ENCODE measurements at places on chromosomes 3 and 15.

DNA sequence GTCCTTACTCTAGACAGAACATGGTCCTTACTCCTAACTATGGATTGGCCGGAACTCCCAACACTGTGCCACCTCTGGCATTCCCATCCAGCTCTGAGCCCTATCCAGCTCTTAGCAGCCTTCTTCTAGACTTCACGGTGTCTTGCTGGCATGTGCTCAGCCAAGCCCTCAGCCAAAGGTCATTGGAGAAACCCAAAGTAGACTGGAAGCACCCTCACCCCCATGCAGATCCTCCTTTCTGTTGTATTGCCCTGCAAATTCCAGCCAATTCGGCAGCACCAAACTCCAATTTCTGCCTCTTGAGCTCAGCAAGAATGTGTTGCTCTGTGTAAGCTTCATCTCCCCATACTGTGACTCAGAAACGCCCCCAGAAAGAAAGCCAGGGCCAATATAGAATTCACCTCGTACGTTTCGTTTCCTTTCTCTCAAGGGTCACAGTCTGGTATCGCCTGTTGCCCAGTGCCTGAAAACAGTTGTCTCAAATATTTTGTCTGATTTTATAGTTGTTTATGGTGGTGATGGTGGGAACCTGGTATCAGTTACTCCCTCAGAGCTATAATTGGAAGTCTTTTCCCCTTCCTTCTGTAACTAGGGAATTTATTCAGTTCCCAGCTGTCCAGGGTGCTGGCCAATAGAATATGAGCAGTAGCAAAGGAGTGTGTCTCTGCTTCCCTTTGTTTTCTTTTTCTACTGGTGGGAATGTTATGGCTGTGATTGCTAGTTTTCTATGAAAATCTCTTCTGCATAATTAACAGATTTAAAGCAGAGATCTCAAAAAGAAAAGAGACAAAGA, 28.4 kb upstream of the EPHB3 start:
- peak; percentile 45 for DNase-seq

DNA sequence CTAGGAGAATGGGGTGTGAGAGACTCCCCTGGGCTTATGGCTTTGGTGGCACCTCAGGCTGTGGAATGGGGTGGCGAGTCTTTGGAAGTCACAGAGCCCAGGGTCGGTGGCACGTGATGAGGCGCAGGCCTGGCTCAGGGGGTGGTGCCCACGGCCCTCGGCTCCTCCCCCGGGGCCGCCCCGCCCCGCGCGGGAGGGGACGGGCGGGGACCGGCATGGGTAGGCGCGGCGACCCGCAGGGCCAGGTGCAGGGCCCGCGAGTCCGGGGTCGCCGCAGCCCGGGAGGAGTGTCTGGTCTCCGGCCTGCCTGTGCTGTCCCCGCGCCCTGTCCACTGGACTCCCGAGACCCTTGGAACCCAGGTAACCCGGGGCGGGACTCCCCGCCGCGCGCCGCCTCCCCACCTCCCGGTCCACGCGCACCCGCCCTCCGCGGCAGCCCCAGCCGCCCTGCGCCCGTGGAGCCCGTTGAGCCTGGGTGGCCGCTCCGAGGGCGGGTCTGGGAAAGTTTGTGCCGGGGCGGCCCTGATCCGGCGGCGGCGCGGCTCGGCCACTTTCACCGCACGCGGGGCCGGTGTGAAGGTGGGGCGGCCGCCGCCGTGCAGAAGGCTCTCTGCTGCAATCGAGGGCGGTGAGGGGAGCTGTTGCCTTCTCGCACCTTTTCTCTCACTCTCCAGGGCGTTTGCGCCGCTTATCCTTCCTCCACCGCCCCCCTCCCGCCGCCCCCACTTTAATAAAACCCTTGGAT, at the start of gene PAQR5:
TSS of gene PAQR5 (plus strand) at position 216 of the 745 bp plus-strand sequence. CDS start 61,169 bp downstream, outside the sequence.
- DNase-seq = no peak

GRCh38 chr15:28998511-28998910, 112.7 kb downstream of the APBA2 start:
- DNase-seq = no peak

GRCh38 chr3:27224197-27224596, 145.0 kb downstream of the NEK10 start:
- no peak for DNase-seq

DNA sequence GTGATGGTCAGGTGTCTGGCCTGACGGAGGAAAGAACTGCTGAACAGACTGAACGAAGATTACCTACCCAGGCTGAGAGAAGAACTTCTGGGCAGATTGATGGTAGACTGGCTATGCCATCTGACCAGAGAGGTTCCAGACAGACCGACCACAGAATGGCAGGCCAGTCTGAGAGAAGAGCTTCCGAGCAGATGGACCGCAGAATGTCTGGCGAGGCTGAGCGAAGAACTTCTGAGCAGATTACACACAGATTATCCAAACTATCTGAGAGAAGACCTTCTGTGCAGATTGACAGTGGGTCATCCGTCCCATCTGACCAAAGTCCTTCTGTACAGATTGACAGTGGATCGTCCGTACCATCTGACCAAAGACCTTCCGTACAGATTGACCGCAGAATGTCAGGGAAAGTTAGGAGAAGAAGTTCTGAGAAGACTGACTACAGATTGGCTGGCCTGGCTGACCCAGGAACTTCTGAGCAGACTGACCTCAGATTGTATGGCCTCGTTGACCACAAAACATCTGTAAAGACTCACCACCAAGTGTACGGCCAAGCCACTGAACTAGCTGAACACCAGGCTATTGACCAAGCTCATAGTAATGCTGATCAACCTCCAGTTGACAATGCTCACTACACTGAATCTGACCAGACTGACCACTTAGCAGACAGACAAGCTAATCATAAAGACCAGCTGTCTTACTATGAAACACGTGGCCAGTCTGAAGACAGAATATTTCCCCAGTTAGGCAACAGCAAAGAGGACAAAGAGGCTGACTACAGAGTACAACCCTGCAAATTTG, 812 bp downstream of the TEX55 start:
- no peak for DNase-seq

DNA sequence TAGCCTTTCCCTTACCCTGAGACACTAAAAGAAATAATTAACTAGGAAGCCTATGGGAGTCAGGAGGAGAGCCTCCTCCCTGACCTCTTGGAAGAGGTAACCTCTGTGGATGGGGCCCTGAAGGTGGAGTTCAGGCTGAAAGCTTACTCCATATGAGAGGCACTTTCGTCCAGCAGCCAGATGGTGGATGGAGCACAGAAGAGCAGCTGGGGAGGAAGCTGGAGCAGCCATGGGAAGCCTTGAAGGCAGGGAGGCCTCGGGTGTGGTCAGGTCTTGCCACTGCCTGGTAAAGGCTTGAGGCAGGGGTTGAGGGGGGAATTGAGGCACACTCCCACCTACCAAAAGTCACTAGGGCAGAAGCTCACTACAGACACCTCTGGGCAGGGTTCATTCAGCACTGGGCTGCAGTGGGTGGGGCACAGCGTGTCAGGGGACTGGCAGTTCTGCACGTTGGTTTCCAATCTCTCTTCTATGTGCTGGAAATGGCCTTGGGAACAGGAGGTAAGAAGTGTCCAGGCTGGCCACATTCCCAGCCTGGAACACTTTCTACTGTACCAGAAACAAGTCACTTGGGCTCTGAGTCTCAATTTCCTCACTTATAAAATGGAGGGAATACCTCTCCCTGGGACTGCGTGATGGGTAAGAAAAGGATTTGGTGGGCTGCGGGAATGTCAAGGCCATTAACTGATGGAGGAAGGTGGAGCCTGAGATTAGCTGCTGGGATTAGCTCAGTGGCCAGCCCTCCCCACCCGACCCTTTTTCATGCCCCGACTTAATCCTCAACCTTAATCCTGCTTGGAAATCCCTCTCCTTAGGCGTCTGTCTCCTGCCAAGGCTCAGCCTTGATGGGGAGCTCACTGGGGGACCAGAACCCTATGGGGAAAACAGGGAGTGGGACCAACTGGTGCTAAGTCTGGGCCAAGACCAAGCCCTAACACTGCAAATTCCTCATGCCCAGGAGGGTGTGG, 5.4 kb downstream of the PCBP4 start:
- DNase-seq = no peak

DNA sequence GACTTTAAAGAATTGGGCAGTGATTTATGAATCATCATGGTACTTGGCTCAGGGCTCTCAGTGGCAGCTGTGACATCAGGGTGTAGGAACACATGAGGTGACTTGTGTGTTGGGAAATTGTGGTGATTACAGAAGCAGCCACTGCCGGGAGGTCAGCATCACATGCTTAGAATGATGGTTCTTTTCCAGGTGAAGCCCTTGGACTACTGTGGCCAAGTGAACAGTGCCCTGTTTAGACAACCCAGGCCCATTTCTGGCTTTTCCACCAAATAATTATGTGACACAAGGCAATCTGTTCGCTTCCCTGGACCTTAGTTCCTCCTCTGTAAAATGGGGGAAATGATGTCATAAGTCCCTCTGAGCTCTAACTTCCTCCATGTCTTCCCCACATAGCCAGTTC, 139.7 kb upstream of the ROPN1 start:
- DNase-seq = no peak

GRCh38 chr3:126121632-126122031, 37.7 kb upstream of the SLC41A3 start:
- DNase-seq = peak; percentile 18

DNA sequence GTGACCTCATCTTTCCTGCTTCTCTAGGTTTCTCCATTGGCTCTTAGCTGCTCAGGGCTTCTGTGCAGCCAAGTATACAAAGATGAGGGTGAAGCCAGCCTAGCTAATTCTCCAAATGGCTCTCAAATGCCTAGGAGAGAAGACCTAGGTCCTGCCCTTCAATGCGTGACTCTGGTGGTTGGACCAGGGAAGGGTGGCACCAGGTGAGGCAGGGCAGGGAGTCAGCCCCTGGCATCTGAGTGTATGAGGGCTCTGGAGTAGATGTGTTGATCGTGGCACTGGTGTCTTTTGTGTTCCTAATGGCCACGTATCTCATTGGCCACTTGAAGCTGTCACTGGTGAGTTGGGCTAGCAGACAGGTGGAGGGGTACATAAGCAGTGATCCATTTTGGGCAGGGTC, 59.8 kb downstream of the PDIA5 start:
- no peak for DNase-seq

GRCh38 chr3:132001999-132002398, 32.8 kb downstream of the CPNE4 start:
- no peak for DNase-seq

DNA sequence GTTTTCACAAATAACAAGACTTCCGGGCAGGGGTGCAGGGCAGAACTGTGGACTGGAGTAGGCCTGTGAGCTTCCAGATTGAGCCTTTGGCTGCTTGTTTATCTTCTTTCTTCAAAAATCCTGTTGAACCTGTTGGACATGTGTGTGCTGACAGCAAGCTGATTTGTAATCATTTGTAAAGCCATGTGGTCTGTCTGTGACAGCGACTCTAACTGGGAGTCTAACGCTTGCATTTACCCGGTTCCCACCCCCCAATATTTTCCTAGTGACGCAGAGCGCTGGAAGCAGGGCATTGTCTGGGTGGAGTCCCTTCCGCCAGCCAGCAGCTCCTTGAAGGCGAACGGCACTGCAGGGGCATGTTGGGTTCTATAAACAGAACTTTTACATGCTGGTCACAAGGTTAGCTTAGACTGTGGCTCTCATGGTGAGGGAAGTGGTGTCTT, 85.7 kb upstream of the MYZAP start:
- no peak for DNase-seq
